ENCODE measurements at places on chromosomes 12 and 14.

- DNase-seq = no peak
These were observed 66.0 kb upstream of the RIN3 start for GRCh38 chr14:92447416-92448197.

- no peak for DNase-seq
These were observed 2.6 kb downstream of the IFI27L2 start for GRCh38 chr14:94126800-94127199.

- DNase-seq = no peak
These were observed 12.3 kb upstream of the RTRAF start for GRCh38 chr14:51977075-51977474.

DNA sequence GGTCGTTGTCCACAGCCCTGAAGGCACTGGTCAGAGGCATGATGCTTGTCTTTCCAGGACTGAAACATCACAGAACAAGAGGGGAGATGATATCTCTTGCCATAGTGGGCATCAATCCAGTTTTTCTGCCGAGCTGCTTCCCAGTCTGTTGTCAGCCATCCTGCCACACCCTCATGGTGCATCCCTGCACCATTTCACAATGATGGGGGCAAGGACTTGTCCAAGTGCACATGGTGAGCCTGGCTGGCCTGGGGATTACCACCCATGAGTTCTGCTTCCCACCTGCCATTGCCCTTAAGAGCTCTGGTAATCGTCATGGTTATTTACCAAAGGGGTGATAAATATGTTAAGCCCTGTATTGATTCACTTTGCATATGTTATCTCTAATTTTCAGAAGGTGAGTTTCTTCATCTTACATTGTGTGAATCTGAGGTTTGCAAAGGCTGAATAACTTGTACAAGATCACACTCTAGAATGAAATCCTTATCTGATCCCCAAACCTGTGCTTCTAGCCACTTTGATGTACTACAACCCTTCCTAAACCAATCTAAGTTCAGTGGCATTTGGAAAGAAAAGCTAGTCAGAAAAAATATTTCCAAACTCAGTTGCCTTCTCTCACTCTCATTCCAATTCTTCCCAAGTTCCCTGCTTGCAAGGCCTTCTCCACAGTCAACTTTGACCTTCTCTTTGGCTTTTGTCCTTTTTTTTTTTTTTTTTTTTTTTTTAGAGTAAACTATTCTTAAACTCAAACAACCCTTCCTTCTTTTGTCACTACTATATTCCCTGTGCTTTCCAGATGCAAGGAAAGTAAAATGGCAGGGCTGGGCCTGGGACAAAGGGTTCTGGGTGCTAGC lies 2.3 kb downstream of the AVIL start:
- no peak for DNase-seq

DNA sequence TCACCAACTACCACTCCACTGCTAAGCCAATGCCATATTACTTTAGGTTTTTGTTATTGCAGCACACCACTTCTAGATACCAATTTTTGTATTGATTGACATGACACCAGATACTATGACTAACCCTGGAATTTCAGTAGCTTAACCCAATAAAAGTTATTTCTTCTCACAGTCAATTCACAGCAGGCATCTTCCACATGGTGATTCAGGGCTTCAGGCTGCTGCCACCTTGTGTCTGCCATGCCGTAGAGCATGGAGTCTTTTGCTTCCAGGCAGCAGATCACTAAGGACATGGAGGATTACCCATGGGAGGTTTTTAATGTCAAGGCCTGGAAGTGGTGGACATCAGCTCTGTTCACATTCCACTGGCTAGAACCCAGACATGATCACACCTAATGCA lies 56.4 kb upstream of the LTA4H start:
- DNase-seq = no peak

- no peak for DNase-seq
These were observed 234.7 kb upstream of the E2F7 start for GRCh38 chr12:77299910-77300669.

GRCh38 chr14:51602310-51602709 lies 49.4 kb upstream of the FRMD6 start:
- no peak for DNase-seq

DNA sequence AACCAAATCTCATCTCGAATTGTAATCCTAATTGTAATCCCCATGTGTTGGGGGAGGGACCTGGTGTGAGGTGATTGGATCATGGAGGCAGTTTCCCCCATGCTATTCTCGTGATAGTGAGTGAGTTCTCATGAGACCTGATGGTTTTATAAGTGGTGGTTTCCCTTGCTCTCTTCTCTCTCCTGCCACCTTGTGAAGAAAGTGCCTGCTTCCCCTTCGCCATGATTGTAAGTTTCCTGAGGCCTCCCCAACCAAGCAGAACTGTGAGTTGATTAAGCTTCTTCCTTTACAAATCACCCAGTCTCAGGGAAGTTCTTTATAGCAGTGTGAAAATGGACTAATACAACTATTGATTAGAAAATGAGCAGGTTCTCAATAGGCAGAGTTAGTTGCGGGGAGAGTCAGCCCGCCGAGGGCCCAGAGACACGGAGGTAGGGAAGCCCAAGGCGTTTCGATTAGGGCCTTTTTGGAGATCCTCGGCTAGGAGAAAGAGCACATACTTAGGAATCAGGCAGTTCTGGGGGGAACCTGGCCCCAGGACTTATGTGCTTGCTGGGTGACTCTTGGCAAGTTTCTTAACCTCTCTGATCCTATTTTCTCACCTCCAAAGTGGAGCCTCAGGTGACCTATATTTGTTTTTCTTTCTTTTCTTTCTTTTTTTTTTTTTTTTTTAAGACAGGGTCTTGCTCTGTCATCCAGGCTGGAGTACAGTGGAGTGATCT lies 65.7 kb downstream of the MVK start:
- no peak for DNase-seq

GRCh38 chr12:13288501-13288900 lies 92.0 kb downstream of the EMP1 start:
- DNase-seq = no peak

DNA sequence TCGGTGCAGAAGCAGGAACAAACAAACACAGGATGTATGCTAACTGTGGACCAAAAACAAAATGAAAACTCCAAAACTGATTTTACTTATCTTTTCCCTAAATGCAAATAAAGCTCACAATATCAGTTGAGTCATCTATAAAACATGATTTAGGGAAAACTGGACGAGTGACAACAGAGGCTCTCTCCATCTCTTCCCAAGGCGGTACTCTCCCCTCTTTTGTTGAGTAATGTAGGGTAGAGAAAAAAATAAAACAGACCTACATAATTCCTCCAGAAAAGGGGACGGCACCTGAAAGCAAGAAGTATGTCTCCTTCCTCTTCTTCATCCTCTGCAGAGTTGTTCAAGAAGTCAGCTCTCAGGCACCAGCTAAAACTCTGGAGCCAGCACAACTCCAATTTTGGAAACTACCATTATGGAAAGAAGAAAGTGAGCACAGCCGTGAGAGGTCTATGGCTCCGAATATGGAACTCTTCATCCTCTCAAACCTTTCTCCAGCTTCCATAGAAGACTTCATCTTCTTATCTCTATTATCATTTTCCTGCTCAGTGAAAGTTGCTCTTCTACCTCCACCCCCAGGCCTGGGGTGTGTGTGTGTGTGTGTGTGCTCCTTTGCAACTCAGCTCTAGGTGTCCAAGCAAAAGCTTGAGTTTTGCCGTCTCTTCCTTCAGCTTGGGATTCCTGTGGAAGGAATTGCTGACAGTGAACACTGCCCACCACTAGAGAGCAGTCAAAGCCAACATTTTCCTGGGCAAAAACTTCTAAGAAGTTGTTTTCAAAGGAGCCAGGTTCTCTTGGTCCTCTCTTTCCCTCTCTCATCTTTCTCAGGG lies 155.4 kb downstream of the DIO2 start:
- no peak for DNase-seq

DNA sequence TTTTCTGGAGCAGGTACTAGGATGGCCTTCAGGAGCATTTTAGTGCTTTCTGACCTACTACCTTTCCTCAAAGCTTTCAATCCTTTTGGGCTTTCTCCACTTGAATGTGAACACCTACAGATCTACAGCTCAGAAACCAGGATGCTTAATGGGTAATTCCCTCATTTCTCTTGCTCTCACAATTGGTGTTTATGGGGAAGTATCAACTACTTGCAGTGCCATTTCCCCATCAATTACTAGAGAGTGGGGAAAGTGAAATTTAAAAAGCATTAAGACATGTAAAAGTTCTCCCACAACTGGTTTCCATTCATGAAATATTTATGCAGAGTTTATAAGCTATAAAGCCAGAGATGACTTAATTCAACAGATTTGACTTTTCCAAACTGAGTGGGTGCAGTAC lies 2.1 kb upstream of the YY1 start:
- DNase-seq = no peak

- DNase-seq = no peak
These were observed 1755.7 kb upstream of the SEL1L start for GRCh38 chr14:83289390-83289789.

- DNase-seq = no peak
These were observed 104.8 kb downstream of the DUSP6 start for GRCh38 chr12:89247541-89247942.

- DNase-seq = no peak
These were observed 3.2 kb downstream of the KRR1 start for GRCh38 chr12:75508159-75508558.

GRCh38 chr12:70070494-70071007 lies 172.7 kb upstream of the CNOT2 start:
- no peak for DNase-seq

- no peak for DNase-seq
These were observed 26.8 kb downstream of the PCNX1 start for GRCh38 chr14:70934084-70934483.

DNA sequence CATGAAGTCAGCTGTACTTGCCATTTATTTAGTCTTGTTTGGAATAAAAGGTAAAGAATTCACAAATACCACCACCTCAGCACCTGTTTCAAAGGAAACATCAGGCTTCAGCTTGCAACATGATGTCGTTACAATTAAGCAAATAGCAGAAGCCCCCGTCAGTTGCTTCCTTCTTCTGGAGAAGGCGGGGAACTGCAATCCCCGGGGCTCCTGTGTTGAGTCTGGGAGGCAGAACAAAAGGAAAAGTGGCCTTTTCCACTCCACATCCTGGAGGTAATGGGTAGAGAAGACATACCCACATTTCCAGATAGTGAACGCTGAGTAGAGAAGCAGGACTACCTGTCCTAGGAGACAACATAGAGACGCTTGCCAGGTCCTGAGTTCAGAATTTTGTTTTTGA lies 92.8 kb downstream of the DNAH10 start:
- no peak for DNase-seq

GRCh38 chr12:54232790-54233189 lies 44.0 kb upstream of the SMUG1 start:
- DNase-seq = no peak

- no peak for DNase-seq
These were observed 29.1 kb downstream of the JDP2 start for GRCh38 chr14:75456997-75457335.

DNA sequence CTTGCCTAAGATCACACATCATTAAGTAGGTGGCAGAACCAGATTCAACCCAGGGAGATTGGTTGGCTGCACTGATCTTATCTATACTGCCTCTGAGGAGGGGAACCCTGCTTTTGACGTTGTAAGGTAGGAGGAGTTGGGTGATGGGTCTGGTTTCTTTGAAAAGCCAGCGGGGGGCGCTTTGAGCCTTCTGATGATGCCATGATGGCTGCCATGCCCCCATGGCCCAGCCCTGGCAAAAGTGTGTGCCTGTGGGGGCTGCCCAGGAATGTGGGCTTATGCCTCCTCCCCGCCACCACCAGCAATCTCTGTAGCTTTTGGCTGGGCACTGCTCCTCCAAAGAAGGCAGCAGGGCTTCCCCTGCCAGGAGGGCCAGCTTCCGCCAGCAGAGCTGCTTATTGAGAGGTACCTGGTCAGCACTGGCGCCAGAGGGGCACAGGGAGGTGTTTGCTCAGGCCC lies 224.3 kb downstream of the SLC41A2 start:
- peak; percentile 57 for DNase-seq

Data from CD4-positive, alpha-beta memory T cell (primary cell).